ENCODE measurements at places on chromosomes 7 and 10.

GRCh38 chr7:5426226-5426475 lies 2.5 kb upstream of the TNRC18 start:
- no peak for DNase-seq

DNA sequence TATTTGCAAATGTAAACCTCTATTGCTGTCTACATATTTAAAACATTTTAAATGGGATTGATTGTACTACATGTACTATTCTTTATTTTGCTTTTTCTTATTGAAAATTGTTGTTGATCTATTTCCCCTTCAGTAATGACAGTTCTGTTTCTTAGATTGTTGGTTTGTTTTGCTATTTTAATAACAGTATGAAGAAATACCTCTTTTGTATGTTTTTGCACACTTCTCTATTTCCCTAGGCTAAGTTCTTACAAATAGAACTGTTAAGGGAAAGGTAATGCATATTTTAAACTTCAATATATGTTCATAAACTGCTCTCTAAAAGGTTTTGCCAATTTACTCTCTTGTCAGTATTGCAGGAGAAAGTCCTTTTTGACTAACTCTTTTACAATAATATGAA lies 195.0 kb upstream of the PRPS1L1 start:
- DNase-seq: no peak

- DNase-seq: no peak
These were observed 137.9 kb downstream of the ELFN1 start for GRCh38 chr7:1807821-1808600.

DNA sequence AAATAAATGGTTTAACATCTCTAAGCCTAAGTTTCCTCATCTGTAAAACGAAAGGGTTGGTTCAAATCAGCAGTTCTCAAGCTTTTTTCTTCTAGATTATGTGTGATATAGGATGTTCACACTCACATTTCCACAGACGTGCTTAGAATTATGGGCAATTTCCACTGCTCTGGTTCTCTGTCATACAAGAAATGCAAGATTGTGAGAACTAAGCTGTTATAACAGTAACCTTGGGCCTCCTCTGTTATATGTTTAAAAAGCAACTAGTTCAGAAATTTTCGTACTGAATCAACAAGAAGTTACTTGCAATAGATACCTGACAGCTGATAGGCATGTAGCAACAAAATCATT lies 33.7 kb downstream of the ADD3 start:
- DNase-seq: no peak

DNA sequence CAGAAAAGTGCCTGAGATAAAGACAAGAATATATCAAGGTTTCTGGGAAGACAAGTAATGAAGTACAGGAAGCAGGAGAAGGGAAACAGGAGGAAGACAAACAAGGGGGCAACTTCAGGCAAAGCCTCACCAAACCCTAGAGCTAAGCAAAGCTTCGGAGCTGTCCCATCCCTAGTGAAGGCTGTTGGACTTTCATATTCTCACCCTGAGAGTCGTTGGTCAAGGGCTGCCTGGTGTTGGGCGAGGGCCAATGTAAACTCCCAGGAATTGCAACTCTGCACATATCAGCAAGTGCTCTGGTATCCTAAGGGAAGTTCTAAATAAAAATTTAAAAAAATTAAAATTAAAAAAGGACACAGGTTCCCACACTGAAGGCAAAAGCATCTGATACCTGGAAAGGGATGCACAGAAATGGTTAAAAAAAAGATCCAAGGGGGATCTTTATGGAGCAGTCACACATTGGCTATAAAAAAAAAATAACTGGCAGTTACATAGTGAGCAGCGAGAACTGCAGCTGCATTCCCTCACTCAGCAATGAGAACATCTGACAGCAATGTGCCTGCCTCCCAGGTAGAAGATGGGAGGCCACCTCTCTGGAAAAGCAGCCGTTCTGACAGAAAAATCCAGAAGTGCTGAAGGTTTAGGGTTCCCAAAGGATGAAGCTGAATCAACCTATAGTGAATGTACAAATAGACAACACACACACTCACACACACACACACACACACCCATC lies 304.7 kb downstream of the WDR11 start:
- peak; percentile 65 for DNase-seq

- DNase-seq: no peak
These were observed 170.9 kb downstream of the LRMDA start for GRCh38 chr10:75602341-75602740.
